Smooth muscle cell of the brain vasculature (primary cell): ENCODE measurements at places on chromosomes 7 and 10.
A peak's percentile ranks its signal among the peaks of the same experiment; 100 is the strongest.

GRCh38 chr10:63563623-63564022, 42.4 kb downstream of the REEP3 start:
- no peak for DNase-seq

GRCh38 chr10:58859526-58859925, 316.9 kb upstream of the PHYHIPL start:
- DNase-seq: no peak

GRCh38 chr10:78744491-78745090, 324.2 kb upstream of the ZMIZ1 start:
- no peak for DNase-seq

GRCh38 chr10:74163319-74164068, 12.5 kb downstream of the ADK start:
- no peak for DNase-seq

GRCh38 chr10:113563306-113564088, 10.6 kb downstream of the HABP2 start:
- peak; percentile 32 for DNase-seq

DNA sequence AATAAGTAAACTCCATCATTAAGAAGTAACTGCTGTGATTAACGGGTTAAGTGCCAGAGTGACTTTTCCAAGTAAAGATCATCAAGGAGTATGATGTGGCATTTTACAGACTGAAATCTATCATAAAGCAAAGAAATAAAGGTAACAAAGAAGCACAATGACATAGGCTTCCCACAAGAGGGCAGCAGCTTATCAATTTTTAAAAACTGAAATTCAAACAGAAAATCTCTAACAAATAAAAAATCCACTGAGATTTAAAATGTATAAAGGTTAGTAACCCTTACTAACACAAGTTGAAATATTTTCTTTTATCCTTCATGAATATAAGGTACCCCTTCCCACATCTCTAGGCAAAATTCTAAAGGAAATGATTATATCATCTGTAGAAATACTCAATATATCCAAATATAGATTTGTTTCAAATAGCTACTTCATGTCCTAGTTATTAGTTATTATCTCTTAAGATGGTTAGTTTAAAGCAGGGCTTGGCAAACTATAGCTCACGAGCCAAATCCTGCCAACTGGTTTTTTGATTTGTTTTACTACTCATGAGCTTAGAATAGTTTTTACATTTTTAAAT, 29.2 kb downstream of the FAM3C start:
- peak; percentile 17 for DNase-seq

DNA sequence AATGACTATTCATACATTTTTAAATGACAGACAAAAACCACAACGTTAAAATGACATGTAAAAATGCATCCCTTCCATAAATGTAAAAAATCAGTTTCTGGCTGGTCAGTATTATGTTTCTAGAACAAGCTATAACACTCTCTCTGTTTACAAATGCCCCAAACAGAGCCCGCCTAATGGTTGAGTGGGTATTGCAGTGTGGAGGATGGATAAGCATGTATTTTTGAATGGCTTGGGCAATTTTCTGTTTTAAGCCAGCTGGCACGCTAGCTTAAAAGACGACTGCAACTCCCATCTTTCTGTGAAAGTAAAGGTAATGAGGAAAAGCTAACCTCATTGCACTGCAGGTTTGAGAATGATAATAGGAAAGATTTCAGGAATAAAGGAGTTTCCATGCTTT, 430.7 kb downstream of the PARD3 start:
- DNase-seq: no peak

GRCh38 chr10:124075231-124075955, 18.0 kb downstream of the CHST15 start:
- DNase-seq: no peak

- DNase-seq: no peak
These were observed 298.2 kb downstream of the FRMD4A start for GRCh38 chr10:14032406-14032998.

DNA sequence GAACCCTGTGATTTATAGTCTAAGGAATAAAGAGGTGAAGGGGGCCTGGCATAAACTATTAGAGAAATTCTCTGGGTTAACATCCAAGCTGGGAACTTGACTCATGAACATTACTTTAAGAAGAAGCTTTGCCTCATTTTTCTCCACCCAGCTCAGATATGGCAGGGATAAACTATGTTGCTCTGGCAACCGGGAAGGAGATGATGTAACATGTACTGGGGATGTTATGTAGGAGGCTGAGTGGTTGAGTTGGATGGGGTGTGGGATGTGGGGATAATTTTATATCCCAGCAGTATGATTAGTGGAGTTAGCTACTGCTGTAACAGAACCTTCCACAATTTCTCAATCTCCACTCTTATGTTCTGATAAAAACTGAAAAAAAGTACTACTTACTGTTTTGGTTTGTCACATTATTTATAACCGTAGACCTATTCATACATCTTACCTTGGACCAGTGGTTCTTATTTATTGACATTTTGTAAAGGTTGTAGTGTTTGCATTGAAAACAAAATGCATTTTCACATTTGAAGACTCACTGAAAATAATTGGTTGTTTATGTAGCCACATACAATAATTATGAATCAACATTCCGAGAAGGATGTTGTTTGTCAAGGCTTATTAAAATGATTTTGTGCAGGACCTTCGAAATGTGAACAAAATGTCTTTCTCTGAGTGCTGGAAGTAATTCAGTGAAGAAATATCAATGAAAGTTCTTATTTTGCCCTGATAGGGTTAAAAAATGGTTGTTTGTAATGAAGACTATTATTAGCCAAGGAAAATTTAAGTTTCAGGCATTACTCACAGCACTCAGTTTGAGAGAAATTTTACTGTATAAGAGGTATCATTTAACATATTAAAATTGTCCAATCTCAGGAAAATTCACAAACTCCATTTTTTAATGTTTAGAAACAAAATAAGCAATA, 1.3 kb downstream of the OR2F2 start:
- no peak for DNase-seq

GRCh38 chr10:126111516-126111915, 215.2 kb downstream of the FANK1 start:
- peak; percentile 82 for DNase-seq

- peak; percentile 57 for DNase-seq
These were observed 309.9 kb upstream of the IGFBP3 start for GRCh38 chr7:46230990-46231305.

DNA sequence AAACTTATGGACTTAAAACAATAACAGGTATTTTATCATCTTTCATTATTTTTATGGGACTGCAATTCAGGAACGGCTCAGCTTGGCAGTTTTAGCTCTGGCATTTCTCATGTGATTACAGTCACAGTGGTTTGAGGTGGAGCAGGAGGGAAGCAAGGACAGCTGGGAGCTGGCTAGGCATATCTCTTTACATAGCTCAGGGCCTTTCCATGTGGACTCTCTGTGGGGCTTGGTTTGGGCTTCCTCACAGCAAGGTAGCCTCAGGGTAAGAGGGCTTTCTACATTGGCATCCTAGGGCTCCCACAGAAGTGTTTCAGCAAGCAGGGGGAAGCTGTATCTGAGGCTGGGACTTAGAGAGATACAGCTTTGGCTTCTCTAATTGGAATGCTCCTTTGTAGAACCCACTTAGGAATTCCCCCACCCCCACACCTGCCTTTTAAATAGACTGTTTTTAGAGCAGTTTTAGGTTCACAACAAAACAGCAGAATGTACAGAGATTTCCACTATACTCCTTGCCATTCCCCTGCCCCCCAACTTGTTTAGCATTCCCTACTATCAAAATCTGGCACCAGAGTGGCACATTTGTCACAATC, 26.6 kb upstream of the SDHAF3 start:
- no peak for DNase-seq

GRCh38 chr7:98165827-98166667, 45.2 kb upstream of the BHLHA15 start:
- DNase-seq: no peak

DNA sequence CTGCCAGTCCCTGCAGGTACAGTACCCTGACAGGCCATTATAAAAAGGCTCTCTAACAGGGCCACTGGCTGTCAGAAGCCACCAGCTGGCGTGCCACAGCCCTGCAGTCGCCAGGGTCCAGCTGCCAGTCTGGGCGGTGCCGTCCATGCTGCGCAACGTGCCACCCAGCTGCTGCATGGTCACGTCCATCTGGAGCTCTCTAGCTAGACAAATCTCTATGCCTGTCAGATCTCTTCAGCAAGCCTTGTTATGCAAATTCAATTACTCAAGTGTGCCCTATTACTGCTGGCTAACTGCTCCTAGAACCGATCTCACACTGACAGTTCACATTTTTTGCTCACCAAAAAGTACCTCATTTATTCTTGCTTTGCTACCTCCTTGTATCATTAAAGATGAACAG, 75.9 kb downstream of the HIBADH start:
- no peak for DNase-seq

- no peak for DNase-seq
These were observed 45.1 kb upstream of the PRKG1 start for GRCh38 chr10:51029172-51029641.

GRCh38 chr7:22346383-22347107, 10.4 kb downstream of the RAPGEF5 start:
- DNase-seq: no peak

DNA sequence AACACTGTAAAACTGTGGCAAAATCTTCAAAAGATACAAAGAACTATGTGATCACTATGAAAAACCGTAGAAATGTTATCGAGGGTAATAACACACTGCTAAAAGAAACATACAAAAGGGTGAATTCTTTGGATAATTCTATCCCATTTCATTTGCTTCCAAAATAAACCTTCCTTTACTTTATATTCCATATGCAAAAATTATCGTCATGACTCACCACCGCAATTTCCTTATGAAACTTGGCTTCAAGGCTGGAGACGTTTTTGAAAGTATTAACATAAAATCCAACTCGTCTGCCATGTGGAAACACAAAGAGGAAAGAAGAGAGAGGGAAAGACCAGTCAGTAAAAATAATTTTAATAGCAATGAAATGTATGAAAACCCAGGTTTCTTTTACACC, 165.2 kb downstream of the AMPH start:
- no peak for DNase-seq

DNA sequence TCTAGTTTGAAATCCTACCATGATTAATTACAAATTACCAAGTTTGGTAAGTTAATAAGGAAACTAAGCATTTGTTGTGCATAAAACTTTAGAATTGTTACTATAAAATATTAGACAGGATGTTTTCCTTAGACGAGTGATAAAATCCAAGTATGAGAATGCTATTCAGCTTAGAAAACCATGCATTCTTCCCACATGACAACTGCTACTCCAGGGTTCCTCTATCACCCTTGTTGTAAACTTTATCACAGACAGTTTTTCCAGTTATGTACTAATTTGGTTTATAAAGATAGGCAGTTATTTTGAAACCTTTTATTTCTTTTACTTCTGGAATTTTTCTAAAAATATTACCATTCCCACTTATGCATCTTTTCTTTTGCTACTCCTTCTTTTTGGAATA, 52.0 kb downstream of the SIRT1 start:
- DNase-seq: no peak

DNA sequence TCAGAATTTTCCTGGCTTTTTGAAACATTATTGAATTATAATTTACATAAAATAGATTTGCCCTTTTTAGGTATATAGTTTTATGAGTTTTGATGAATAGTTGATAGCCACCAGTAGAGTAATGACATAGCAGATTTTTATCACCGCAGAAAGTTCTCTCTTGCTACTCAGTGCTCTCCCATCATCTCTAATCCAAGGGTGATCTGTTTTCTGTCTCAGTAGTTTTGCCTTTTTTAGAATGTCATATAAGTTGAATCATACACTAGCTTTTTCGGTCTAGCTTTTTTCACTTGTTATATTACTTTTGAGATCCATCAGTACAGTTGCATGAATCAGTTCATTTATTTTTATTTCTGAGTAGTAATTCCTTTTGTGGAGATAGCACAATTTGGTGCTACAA, 17.9 kb downstream of the RSBN1L start:
- no peak for DNase-seq

GRCh38 chr10:124997306-124997705, 55.4 kb downstream of the ZRANB1 start:
- no peak for DNase-seq

DNA sequence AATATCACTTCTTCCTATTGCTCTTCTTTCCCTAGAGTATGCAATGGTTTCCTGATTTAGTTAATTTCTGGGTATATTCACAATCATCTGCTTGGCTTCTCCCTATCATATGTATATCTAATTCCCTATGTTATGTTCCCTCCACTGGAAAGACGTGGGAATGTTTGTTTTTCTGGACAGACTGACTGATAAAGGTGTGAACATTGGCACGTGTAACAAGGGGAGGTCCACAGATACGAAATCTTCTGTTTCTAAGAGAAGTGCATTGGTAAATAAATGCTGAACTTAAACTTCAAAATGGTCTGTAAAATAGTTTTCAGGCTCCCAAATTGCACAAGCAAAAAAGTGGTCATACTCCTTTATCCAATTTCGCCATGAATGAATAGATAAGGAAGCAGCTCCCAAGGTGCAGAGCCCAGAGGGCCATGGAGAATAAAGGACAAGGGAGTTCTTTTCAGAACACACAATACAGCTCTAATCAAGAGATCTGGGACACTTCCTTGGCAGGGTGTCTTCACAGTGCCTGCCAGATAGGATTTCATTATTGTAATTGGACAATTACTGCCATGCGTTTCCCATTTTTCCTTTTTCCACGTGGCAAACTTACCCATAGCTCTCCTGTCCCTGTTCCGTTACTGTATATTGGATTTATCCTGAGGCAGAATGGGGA, 141.9 kb downstream of the RNF133 start:
- no peak for DNase-seq

GRCh38 chr10:89540420-89540949, 5.1 kb upstream of the SLC16A12 start:
- no peak for DNase-seq

DNA sequence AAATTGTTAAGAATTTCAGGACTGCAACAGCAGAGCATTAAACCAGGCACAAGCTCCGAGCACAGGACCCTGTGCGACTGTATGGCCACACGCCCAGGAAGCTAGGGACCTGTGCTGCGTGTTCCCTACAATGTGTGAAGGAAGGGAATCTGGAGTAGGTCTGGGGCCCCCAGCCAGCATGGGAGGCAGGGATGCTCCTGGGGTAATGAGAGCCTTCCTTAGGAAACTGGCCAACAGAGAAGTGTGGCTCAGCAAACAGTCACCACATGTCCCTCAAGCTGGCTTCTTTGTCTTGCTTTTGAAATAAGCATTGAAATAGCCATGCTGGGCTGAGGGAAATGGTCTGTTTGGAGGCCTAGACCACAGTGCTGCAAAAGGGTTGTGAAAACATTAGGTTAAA, 8.2 kb downstream of the BLNK start:
- no peak for DNase-seq

DNA sequence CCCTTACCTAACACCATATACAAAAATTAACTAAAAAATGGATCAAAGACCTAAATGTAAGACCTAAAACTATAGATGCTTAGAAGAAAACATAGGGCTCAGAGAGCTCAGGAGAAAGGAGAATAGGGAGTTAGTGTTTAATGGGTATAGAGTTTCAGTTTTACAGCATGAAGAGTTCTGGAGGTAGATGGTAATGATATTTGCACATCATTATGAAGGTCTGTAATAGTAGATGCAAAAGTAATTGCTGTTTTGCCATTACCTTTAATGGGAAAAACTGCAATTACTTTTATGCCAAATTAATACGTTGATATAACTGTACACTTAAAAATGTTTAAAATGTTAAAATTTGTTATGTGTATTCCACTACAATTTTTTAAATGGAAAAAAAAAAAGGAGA, 39.2 kb upstream of the NANOS1 start:
- no peak for DNase-seq
